Activated T-helper 2 cell treated with anti-CD3 and anti-CD28 coated beads, Interferon-gamma antibody, Interleukin-2, Interleukin-4, amounts not matched to agents 10 μg/mL and 5 μg/mL and 100 μg/mL, durations not matched to agents 14 hours and 24 hours and 36 hours (primary cell): ENCODE measurements at places on chromosomes 12 and 14.
A peak's percentile ranks its signal among the peaks of the same experiment; 100 is the strongest.

DNA sequence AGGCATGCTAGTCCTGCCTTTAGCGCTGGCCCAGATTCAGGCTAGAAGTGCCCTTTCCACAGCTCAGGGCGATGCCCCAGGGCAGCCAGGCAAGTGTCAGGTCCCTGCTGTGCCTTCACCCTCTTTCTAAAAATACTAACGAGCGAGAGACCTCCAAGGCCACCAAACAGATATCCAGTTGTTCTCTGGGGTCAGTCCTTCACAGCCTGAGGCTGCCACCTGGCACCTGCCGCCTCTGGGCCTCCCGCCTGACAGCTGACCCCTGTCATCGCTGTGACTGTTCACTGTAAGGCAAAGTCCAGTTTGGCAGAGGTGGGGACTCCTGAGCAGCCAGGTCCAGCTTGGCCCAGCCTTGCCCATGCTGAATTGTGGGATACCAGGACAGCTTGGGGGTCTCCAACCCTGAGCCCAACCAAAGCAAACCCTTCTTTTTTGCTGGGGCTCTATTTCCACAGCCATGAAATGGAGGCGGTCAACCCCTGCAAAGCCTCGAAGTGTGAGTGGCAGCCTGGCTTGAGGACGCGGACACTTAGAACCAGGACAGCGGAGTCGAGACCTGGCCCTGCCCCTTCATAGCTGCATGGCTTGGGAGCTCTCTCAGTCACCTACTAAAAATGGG is 79.9 kb downstream of the NINJ2 start:
- DNase-seq: no peak

- DNase-seq: no peak
Measured at GRCh38 chr12:31506515-31507306, 84.2 kb downstream of the DENND5B start.

- DNase-seq: no peak
Measured at GRCh38 chr14:77761205-77761931, 412 bp upstream of the SNW1 start.

GRCh38 chr12:43425361-43425760 is 126.6 kb downstream of the ADAMTS20 start:
- DNase-seq: no peak

DNA sequence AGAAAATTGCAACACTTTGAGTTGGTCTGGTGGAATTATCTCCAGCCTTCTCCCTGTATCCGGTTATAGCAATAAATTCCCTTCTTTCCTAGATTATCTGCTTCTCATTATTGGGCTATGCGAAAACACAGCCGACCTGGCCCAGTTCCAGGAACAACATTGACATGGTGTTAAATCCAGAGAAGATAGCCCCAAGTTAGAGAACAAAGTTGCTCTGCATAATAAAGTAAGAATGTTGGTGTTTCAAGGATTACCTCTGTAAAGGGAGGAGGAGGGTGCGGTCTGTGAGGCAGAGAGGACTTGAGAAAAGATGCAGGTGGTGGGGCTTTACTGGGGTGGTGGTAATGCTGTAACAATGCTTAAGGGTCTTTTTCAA is 12.1 kb downstream of the TCL1A start:
- no peak for DNase-seq

DNA sequence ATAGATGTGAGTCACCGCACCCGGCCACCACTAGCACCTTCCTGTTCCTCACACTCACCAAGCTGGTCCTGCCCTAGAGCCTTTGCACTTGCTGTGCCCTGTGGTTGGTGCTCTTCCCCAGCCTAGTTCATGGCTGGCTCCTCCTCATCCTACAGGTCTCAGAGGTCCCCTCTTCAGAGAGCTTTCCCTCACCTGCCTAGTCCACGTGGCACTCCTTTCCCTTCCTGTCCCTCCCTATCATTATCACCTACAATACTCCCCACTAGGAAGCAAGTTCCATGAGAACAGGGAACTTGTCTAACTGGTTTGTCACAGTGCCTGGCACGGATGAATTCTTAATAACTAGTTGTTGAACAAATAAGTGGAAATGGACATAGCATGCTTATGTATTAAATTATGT is 24.0 kb upstream of the TMED10 start:
- DNase-seq: no peak

- DNase-seq: no peak
Measured at GRCh38 chr12:45407981-45408728, 192.3 kb downstream of the ANO6 start.

DNA sequence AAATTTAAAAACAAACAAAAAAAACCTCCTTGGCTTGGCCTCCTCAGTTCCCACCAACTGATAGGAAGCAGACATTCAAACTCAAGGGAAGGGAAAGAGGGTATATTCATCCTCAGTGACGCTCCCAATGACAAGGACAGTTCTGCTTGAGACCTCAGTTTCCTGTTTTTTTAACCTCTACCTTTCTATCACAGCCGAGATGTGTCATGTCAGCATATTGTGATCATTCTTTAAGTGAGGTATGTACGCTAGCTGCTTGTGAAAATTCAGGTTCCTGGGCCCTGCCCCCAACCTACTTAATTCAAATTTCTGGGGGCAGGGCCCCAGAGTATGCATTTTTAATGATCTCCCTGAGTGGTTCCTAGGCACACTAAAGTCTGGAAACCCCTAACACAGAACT is 611.9 kb upstream of the TBX3 start:
- DNase-seq: no peak

- no peak for DNase-seq
Measured at GRCh38 chr12:8823565-8824300, 1.3 kb downstream of the A2ML1 start.

DNA sequence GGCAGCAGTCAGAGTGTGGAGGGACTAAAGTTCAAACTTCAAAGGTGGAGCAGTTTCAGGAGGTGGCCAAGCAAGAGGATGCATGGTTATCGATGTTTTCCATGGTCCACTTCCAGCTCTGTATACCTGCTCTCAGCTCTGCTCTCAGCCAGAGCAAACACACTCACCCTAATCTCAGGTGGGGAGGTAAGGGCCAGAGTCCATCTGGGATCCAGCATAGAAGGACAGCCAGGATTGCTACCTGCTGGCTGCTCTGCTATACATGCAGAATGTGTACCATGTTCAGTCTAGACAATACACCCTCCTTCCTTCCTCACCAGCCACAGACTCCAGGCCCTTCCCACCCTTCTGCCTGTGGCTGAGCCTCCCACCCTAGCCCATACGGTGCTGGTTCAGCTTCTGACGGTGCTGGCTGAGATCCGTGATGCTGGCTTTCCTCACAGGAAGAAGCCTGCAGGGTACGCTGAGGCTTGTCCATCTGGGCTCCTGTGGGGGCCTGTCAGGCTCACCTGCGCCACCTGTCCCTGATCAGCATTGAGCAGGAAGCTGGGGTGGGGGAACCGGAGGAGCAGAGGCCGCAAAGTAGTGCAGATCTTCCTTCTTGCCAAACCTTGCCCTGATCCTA is 2.4 kb downstream of the CBLN3 start:
- DNase-seq: no peak

DNA sequence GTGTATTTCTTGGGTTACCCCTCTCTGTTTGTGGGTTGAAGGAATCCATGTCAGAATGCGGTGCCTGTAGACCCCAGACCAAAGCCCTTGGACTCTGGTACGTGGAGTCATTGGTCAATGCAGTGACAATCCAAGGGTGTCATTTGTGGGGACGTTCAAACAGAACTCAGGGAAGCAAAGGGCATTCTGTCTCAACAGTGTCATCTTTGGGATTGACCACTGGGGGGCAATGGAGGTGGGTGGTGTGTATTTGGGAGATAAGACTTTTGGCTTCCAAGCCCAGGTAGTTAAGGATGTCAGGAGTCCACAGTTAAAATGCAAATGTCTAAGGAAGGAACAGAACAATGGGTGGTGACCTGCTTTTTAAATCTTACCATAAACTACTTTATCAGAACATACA is 54.6 kb upstream of the CCDC175 start:
- DNase-seq: no peak

GRCh38 chr12:108232565-108232964 is 103.5 kb downstream of the WSCD2 start:
- no peak for DNase-seq

GRCh38 chr12:13100882-13101769 is 2.3 kb downstream of the GSG1 start:
- DNase-seq: peak; percentile 89

DNA sequence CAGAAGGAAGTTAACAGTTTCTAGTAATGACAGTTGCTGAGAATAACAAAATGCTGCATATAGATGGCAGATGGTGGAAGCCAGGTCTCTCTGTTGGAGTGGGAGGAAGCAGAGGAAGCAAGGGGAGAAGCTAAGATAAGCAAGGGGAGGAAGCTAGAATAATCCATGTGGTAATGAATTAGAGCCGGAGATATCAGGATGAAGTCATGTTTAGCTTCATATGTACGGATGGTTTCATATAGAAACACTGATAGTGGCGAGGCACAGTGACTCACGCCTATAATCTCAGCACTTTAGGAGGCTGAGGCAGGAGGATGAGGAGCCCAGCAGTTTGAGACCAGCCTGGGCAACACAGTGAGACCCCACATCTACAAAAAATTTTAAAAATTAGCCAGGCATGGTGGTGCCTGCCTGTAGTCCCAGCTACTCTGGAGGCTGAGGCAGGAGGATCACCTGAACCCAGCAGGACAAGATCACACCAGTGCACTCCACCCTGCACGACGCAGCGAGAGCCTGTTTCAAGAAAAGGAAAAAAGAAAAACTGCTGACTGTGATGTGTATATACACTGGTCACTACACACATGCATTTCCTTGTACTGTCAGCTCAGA is 49.2 kb downstream of the ANAPC7 start:
- no peak for DNase-seq

DNA sequence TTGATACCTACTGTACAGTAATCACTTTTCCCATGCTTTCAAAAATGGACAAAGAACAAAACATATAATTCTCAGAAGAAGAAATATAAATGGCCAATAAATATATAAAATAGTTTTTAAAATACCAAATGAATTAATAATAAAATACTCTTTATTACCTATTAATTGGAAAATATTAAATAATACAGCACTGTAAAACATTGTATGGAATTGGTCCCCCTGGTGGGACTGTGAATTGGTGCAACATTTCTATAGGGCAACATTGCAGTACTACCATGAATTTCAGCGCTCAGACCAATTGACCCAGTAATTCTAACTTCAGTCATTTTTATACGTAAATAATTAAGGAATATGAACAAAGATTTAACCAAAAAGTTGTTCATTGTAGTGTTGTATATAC is 162.6 kb downstream of the PELI2 start:
- no peak for DNase-seq
